ENCODE measurements at places on chromosomes 5 and 9. TPM values are rescaled to one million over a fixed set of nuclear protein-coding genes. Genes with fewer than 3 reads are reported as not detected.

Gene SLC31A1
- 11.4 TPM for total RNA-seq

Gene PTPRD
- total RNA-seq = 8.5 TPM

Gene MAT2B
- total RNA-seq = 90.4 TPM

Gene PTCH1
- 5.0 TPM for total RNA-seq

Gene KIF4B
- total RNA-seq = not detected

Gene C9orf43
- total RNA-seq = 0.20 TPM

Gene AJM1
- total RNA-seq = 9.8 TPM

Gene CRAT
- 58.4 TPM for total RNA-seq

Gene MAMDC2
- 12.2 TPM for total RNA-seq

Gene SH3TC2
- total RNA-seq = 17.0 TPM

Gene ADRB2
- total RNA-seq = 7.4 TPM

Gene ANKRD34B
- not detected for total RNA-seq

Gene PCDHA11
- total RNA-seq = not detected

Gene GBGT1
- total RNA-seq = 9.6 TPM

Gene OSMR
- total RNA-seq = 19.4 TPM

Gene LRRC14B
- total RNA-seq = 23.5 TPM

Gene RNF224
- total RNA-seq = not detected

Gene ARHGEF28
- 1.1 TPM for total RNA-seq

Gene IRX2
- 1.4 TPM for total RNA-seq

Gene GRXCR2
- total RNA-seq = 16.0 TPM

Gene OTP
- total RNA-seq = not detected

Gene HRCT1
- total RNA-seq = 2.0 TPM

Gene DRD1
- total RNA-seq = not detected

Gene ANKRD20A1
- 11.7 TPM for total RNA-seq

Gene RPP25L
- total RNA-seq = 17.8 TPM

Gene ANKRD31
- total RNA-seq = 0.31 TPM

Gene DND1
- total RNA-seq = 0.23 TPM

Gene PRRX2
- total RNA-seq = 2.8 TPM

Gene CER1
- not detected for total RNA-seq

Gene TAF11L10
- total RNA-seq = not detected

Gene COL27A1
- 8.4 TPM for total RNA-seq

Gene SKIC3
- total RNA-seq = 59.7 TPM

Gene PIK3R1
- total RNA-seq = 170 TPM

Gene CFAP90
- 0.33 TPM for total RNA-seq

Gene PRKACG
- not detected for total RNA-seq

Gene TPPP
- 15.8 TPM for total RNA-seq

Gene TLR4
- total RNA-seq = 16.3 TPM

Gene PTGR1
- 52.0 TPM for total RNA-seq

Gene LIX1
- 0.37 TPM for total RNA-seq

Gene KIAA1958
- total RNA-seq = 4.4 TPM

Gene ASPN
- 18.8 TPM for total RNA-seq

Gene ACSL6
- total RNA-seq = 5.6 TPM

Gene FOXD4L6
- not detected for total RNA-seq
